ENCODE measurements at places on chromosomes 2 and 18.

DNA sequence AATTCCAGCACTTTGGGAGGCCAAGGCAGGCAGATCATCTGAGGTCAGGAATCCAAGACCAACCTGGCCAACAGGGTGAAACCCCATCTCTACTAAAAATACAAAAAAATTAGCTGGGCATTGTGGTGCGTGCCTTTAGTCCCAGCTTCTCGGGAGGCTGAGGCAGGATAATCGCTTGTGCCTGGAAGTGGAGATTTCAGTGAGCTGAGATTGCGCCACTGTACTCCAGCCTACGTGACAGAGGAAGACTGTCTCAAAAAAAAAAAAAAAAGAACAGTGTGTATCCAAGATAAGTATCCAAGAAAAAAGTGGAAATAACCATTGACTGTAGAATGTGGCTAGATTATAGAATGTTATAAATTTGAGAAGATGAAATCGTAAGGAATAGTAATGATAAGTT, 142.1 kb downstream of the FAM124B start:
- no peak for DNase-seq

GRCh38 chr2:173968551-173968950, 3.4 kb upstream of the SP3 start:
- DNase-seq, result no peak

DNA sequence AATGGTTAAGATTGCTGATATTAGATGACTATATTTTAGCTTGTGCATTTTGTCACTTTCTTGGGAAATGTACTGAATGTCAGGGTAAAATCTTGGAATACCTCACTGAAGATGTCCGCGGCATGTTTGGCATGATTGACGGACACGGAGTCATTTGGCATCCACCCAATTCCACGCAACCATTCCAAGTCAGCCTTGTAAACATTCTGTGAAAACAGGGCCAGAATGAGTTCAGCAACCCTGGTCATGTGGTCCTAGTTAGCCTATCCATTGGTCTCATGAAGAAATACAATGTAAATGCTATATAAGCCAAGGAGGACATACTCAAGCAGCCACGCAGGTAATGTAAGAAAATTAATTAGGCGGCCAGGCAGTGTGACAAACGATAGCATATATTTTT, 159.5 kb downstream of the RIF1 start:
- no peak for DNase-seq

- DNase-seq, result no peak
Measured at GRCh38 chr18:39913672-39914366, 2041.2 kb upstream of the PIK3C3 start.

DNA sequence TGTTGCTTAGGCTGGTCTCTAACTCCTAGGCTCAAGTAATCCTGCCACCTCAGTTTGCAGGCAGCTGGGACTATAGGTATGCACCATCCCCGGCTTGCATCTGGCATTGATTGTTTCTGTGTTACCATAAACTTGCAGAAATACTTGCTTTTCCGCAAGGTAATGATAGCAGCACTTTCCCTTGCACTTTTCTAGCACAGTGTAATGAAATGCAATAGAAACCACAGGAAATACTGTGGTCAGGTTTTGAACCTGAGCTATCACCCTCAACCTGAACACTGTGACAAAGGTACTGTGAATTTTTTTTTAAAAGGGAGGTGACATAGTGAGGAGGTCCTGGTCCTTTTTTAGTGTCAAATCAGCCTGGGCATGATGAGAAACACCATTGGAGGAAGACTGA, 38.3 kb downstream of the DHRS9 start:
- no peak for DNase-seq

GRCh38 chr18:1891641-1892040, 679.7 kb downstream of the METTL4 start:
- DNase-seq, result no peak
